ENCODE measurements at places on chromosomes 5 and 9. TPM values are rescaled to one million over a fixed set of nuclear protein-coding genes. Genes with fewer than 3 reads are reported as not detected.

Gene MYORG
- total RNA-seq, result 1.6 TPM

Gene ADRA1B
- not detected for total RNA-seq

Gene DENND1A
- total RNA-seq, result 15.1 TPM

DNA sequence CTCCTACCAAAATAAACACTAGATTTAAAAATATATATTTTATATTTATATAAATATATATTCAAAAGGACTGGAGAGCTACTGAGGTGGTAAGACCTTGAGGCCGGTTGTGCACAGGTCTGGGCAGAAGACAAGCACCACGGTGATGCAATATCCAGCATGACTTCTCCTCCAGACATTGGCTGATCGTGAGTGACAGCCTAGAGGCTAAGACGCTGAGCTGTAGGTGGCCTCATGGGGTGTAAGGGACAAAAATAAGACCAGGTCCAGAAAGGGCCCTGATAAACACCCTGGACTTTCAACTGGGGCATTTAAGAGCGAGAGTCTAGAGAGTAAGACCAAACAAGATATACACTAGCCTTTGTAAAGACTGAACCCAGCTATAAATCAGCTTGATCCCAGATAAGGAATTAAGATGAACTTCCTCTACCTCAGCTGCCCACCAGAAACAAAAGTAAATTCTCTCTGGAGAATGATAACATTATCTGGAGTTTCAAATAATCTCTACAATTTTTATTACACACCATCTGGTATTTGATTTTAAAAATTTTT is 14.2 kb upstream of the C5orf47 start:
- H3K4me3 ChIP-seq, result no peak overlapping the region
- DNase-seq, result no peak
- peaks cover 36% of the 10 kb centered on the region for H3K27me3 ChIP-seq
- H3K27ac ChIP-seq, result no peak overlapping the region
- no peaks in the 10 kb centered on the region for H3K36me3 ChIP-seq

DNA sequence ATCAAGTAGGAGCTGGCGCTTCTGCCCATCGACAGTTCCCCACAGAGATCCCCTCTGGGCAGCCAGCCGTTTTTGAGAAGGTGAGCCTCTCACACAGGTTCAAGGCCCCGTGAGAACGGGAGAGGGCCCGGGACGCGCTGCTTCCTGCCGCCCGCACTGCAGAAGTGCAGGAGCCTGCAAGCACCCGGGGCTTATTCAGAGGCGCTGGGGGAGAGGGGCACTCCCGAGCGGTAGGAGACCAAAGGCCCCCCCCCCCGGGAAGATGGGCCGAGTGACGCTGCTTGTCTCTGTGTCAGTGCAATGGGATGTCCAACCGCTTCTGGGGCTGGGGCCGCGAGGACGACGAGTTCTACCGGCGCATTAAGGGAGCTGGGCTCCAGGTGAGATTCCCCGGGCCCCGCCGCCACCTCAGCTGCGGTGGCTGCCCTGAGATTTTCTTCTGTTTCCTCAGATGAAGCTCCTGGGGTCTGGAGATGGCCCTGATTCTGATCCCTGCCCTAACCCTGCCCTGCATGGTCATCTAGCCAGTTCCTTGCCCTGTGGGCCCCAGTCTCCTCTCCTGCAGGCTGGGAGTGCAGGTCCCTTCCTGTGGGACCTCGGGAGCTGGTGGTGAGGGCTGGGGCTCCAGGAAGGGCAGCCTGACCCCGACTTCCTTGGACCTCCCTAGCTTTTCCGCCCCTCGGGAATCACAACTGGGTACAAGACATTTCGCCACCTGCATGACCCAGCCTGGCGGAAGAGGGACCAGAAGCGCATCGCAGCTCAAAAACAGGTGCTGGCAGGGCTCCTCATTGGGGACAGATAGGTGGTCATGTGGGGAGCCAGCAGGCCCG is 8.5 kb downstream of the B4GALT7 start:
- peaks cover 2% of the 10 kb centered on the region for H3K4me1 ChIP-seq
- H3K27ac ChIP-seq, result no peak overlapping the region
- no peak overlapping the region for H3K4me3 ChIP-seq
- H3K27me3 ChIP-seq, result no peaks in the 10 kb centered on the region

- no peak overlapping the region for H3K4me3 ChIP-seq
- H3K36me3 ChIP-seq, result no peaks in the 10 kb centered on the region
- peaks cover 22% of the 10 kb centered on the region for H3K27me3 ChIP-seq
- H3K27ac ChIP-seq, result no peak overlapping the region
Observed at GRCh38 chr5:14222206-14222605, 79.1 kb downstream of the TRIO start.

DNA sequence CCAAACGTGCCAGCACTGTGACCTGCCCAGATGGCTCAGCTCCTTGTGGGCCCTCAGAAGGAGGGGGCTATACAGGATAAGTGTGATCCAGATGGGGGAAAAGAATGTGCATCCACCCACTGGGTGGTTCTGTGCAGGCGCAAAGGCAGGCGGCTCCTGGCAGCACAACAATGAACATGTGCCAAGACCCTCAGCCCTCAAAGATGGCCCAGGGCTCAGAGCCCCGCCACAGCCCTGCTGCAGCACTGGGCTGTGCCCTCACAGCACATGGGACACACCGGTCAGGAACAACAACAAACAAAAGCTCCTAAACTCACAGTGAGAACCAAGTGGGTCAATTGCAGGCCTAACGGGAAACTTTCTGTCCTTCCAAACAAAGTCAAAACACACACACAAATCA is 4.7 kb downstream of the SEMA4D start:
- H3K36me3 ChIP-seq, result peaks cover 65% of the 10 kb centered on the region
- peak overlapping the region; percentile 64 for H3K27ac ChIP-seq
- no peaks in the 10 kb centered on the region for H3K27me3 ChIP-seq
- H3K4me1 ChIP-seq, result peaks cover 71% of the 10 kb centered on the region

DNA sequence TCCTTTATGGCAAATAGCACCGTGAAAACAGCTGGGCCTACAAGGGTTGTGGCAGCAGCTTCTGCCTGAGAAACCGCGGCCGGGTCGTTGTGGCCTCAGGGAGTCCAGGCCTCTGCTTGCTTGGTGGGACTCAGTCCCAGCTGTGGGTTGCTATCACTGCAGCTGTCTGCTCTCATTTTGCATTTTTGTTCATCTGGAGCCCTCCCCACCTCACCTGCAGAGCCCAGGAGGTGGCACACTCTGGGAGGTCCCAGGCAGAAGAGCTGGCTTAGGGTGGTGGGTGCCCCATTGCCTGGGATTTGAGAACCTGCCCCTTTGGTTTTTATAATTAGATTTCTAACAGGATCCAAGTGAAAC is 138.4 kb downstream of the GADD45G start:
- peak overlapping the region; percentile 6 for H3K4me3 ChIP-seq
- H3K4me1 ChIP-seq, result peaks cover 76% of the 10 kb centered on the region
- no peaks in the 10 kb centered on the region for H3K27me3 ChIP-seq
- DNase-seq, result peak; percentile 50

DNA sequence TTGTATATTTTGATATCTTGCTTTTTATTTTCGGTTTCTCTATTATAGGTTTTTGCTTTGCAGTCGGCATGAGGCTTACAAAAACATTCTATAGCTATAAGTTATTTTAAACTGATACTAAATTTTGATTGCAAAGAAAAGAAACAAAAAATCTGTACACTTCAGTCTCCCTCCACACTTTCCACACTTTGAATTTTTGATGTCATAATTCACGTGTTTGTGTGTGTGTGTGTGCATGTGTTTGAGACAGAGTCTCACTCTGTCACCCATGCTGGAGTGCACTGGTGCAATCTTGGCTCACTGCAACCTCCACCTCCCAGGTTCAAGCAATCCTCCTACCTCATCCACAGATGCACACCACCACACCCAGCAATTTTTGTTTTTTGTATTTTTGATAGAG is 124.9 kb downstream of the MRPS30 start:
- no peak for DNase-seq
- no peaks in the 10 kb centered on the region for H3K36me3 ChIP-seq
- no peak overlapping the region for H3K27ac ChIP-seq
- no peaks in the 10 kb centered on the region for H3K27me3 ChIP-seq
- H3K4me1 ChIP-seq, result peaks cover 4% of the 10 kb centered on the region

- H3K27ac ChIP-seq, result no peak overlapping the region
- H3K4me1 ChIP-seq, result no peaks in the 10 kb centered on the region
- no peak overlapping the region for H3K4me3 ChIP-seq
- H3K36me3 ChIP-seq, result no peaks in the 10 kb centered on the region
- no peak for DNase-seq
- peaks cover 4% of the 10 kb centered on the region for H3K27me3 ChIP-seq
Observed at GRCh38 chr9:14547245-14548060, 145.8 kb downstream of the ZDHHC21 start.

DNA sequence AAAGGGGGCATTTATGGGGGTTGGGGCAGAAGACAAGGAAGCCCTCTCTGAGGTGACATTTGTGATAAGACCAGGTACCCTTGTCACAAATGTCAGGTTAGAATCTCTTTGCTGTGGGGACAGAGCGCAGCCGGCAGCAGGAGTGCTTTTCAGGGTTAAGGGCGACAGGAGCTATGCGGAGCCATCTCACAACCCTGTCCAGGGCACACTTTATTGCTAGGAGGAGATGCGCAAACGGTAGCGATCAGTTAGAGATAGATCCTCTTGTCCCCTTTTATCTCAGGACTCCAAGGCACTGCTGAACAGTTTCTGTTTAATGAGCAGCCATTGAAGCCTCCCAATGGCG is 438 bp upstream of the LAMC3 start:
- no peak overlapping the region for H3K4me3 ChIP-seq
- H3K36me3 ChIP-seq, result no peaks in the 10 kb centered on the region
- H3K27ac ChIP-seq, result no peak overlapping the region
- DNase-seq, result no peak
- peaks cover 31% of the 10 kb centered on the region for H3K27me3 ChIP-seq

GRCh38 chr5:127441799-127442484 is 75.5 kb upstream of the PRRC1 start:
- no peak for DNase-seq
- H3K27me3 ChIP-seq, result no peaks in the 10 kb centered on the region
- no peak overlapping the region for H3K27ac ChIP-seq
- no peak overlapping the region for H3K4me3 ChIP-seq
- no peaks in the 10 kb centered on the region for H3K4me1 ChIP-seq

- no peaks in the 10 kb centered on the region for H3K36me3 ChIP-seq
- H3K27ac ChIP-seq, result no peak overlapping the region
- no peak overlapping the region for H3K4me3 ChIP-seq
- H3K27me3 ChIP-seq, result no peaks in the 10 kb centered on the region
Observed at GRCh38 chr5:7208938-7209337, 187.0 kb upstream of the ADCY2 start.

DNA sequence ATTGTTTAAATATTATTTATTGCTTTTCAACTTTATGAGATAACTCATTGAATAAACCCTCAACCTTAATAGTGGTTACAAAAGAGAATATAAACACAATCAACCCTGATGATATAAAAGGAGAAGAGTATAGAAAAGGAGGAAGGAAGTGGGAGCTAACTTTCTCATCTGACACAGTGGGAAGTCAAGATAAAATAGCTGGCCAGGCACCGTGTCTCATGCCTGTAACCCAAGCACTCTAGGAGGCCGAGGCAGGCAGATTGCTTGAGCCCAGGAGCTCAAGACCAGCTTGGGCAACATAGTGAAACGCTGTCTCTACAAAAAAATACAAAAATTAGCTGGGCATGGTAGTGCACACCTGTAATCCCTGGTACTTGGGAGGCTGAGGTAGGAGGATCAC is 93.5 kb downstream of the PPP2R2B start:
- no peak overlapping the region for H3K27ac ChIP-seq
- no peaks in the 10 kb centered on the region for H3K36me3 ChIP-seq
- no peak overlapping the region for H3K4me3 ChIP-seq
- no peaks in the 10 kb centered on the region for H3K4me1 ChIP-seq

All from activated T-helper 2 cell treated with anti-CD3 and anti-CD28 coated beads, Interferon-gamma antibody, Interleukin-2, Interleukin-4, amounts not matched to agents 10 μg/mL and 5 μg/mL and 100 μg/mL, durations not matched to agents 14 hours and 24 hours and 36 hours (primary cell).